Suprapubic skin (tissue), 4 donors: ENCODE measurements at places on chromosomes 11 and 22. TPM values are rescaled to one million over a fixed set of nuclear protein-coding genes. Genes with fewer than 3 reads are reported as not detected.

DNA sequence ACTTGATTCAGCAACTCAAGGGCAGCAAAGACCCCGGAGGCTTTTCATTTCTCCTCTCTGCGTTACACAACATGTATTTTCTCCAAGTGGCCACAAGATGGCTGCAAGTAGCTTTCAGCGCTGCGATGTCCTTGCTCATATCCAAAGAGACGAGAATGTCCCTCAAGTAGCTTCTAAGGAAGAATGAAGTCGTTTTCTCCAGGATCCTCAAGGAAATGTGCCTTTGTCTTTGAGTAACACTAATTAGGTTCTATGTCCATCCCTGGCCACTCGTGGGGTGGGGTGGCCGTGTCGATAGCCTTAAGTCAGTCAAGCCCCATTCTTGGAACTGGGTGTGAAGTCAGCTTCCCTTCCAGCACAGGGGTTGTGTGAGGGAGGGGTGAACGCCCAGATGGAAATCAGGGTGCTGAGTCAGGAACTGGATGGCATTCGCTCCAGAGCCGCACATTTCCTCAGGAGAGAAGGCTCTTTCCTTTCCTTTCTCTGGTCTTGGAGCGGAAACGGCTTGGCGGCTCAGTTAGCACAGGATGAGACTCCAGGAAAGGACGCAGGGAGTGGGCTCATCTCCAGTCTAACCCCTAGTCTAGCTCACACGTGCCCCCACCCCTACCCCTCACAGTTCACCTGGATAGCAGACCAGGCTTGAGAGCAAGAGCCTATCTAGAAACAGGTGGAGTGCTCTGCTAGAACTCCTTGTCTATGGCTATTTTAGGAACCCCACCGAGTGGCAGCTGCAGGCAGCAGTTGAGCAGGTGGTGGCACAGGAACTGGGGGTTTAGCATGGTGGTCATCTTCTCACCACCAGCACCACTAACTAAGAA, 44.3 kb downstream of the NNMT start:
- DNase-seq, result peak; percentile 77
- peak overlapping the region; percentile 35 for H3K4me3 ChIP-seq
- H3K36me3 ChIP-seq, result no peaks in the 10 kb centered on the region
- H3K4me1 ChIP-seq, result peaks cover 11% of the 10 kb centered on the region
- peak overlapping the region; percentile 40 for H3K27ac ChIP-seq

- no peak overlapping the region for H3K27ac ChIP-seq
- no peak overlapping the region for H3K4me3 ChIP-seq
- H3K4me1 ChIP-seq, result peaks cover 40% of the 10 kb centered on the region
- no peaks in the 10 kb centered on the region for H3K27me3 ChIP-seq
- peaks cover 28% of the 10 kb centered on the region for H3K36me3 ChIP-seq
- DNase-seq, result no peak
Measured at GRCh38 chr11:78074756-78075155, 4.9 kb downstream of the NDUFC2 start.

GRCh38 chr11:118896921-118897591, 13.4 kb downstream of the CXCR5 start:
- H3K4me3 ChIP-seq, result no peak overlapping the region
- no peaks in the 10 kb centered on the region for H3K27me3 ChIP-seq
- peaks cover 59% of the 10 kb centered on the region for H3K36me3 ChIP-seq
- H3K4me1 ChIP-seq, result no peaks in the 10 kb centered on the region

DNA sequence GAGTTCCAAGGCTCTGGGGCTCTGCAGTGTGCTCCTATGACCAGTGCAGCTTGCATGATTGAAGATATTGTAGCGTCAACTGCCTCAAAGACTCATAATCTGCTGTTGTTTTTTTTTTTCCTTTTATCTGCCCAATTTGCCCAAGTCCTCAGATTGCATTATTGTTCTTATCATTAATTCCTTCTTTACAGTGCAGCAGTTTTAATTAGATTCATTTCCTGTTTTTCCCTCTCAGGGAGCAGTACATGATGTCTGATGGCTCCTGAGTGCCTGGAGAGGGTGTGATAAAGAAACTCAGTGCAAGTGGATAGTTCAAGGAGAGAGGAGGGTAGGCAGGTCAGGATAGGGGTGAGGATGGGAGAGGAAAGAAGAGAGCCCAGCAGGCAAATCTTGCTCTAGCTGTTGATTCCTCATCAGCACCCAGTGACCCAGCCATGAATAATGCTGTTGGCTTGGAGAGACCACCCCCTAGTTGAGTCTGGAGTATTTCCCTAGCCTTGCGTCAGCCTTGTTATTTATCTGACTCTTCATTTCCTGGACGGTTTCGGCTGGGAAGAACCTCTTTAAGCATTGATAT, 219.6 kb upstream of the SESN3 start:
- H3K4me1 ChIP-seq, result peaks cover 31% of the 10 kb centered on the region
- no peak overlapping the region for H3K4me3 ChIP-seq
- H3K36me3 ChIP-seq, result no peaks in the 10 kb centered on the region
- DNase-seq, result no peak
- no peaks in the 10 kb centered on the region for H3K27me3 ChIP-seq

DNA sequence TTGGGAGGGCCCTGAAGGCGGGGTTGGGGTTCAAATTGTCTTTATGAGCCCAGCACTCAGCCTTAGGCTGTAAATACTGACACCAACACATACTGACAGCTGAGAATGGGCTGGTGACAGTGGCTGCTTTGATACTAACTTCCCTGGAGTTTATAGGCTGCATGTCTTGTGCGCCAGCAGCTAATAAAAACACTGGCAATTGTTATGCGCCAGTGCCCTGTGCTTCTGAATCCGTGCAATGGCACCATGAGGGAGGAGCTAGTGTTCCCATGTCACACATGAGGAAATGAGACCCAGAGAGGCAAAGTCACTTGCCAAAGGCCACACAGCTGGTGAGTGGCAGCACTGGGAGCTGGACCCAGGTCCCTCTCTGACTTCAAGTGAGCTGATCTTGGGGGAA, 23.8 kb downstream of the SHISAL1 start:
- no peaks in the 10 kb centered on the region for H3K4me1 ChIP-seq
- no peak overlapping the region for H3K27ac ChIP-seq
- no peak overlapping the region for H3K4me3 ChIP-seq
- DNase-seq, result no peak
- H3K36me3 ChIP-seq, result no peaks in the 10 kb centered on the region

DNA sequence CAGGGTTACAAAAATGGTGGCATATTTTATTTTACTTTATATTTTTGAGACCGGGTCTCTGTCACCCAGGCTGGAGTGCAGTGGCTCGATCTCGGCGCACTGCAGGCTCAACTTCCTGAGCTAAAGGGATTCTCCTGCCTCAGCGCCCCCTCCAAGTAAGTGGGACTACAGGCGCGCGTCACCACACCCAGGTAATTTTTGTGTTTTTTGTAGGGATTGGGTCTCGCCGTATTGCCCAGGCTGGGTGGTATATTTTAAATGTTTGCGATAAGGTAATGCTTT, 652 bp upstream of the FOSL1 start:
- no peaks in the 10 kb centered on the region for H3K27me3 ChIP-seq
- peaks cover 26% of the 10 kb centered on the region for H3K4me1 ChIP-seq
- H3K27ac ChIP-seq, result peak overlapping the region; percentile 73
- peak overlapping the region; percentile 75 for H3K4me3 ChIP-seq

DNA sequence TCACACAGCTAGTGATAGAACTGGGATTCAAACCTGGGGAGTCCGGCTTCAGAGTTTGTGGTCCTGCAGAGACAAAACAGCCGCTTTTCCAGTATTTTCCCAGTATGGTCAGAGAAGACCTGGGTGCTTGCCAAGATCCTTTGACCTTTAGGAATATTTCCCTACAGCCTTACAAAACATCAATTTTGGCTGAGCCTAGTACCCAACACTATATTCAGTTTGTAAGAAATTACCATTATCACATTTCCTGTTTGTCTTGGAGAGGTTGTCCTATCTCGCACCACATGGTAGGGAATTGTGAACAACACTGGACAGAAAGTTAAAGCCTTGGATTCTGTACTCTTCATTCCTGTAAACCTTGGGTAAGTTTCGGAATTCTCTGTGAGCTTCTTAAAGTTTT, 10.7 kb upstream of the NEU3 start:
- H3K27ac ChIP-seq, result no peak overlapping the region
- H3K4me3 ChIP-seq, result no peak overlapping the region
- H3K36me3 ChIP-seq, result peaks cover 65% of the 10 kb centered on the region
- DNase-seq, result no peak
- no peaks in the 10 kb centered on the region for H3K27me3 ChIP-seq

GRCh38 chr11:5071799-5072198, 2.4 kb downstream of the OR52E1 start:
- H3K36me3 ChIP-seq, result no peaks in the 10 kb centered on the region
- H3K4me1 ChIP-seq, result no peaks in the 10 kb centered on the region
- H3K27ac ChIP-seq, result no peak overlapping the region

DNA sequence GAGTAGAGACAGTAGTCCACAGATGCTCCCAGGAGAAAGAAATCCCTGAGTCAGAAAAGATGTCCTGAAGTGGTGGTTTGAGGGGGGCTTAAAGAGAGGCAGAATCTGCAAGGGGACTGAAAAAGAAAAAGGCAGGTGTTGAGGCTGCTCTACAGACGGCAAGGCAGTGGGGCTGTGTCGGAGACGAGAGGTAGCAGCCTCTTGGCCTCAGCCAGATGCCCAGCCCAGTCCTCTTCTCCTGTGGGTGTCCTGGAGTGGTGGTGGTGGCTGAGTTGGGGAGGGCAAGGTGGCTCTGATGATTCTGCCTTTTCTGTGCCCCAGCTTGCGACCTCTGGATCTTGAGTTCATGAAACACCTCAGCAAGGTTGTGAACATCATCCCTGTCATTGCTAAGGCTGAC, 9.3 kb upstream of the WBP2NL start:
- H3K4me3 ChIP-seq, result no peak overlapping the region
- no peaks in the 10 kb centered on the region for H3K4me1 ChIP-seq
- no peak overlapping the region for H3K27ac ChIP-seq
- peak; percentile 37 for DNase-seq

DNA sequence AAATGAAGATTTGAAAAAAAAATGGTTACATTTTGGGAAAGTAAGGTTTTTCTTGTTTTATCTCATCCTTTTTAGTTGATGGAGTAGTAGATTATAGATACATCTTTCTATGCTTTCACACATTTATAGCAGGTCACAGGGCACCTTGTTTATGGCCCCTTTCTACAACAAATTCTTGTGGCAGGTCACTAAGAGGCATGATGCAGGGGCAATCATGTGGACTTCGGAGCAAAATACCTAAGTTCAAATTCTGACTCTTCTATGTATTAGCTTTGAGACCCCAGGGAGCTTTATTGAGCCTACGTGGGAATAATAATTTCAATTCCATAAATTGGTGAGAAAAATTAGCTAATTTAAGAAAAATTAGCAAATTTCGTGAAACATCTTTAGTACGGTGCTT, 177.4 kb downstream of the DSCAML1 start:
- H3K27me3 ChIP-seq, result peaks cover 14% of the 10 kb centered on the region
- no peaks in the 10 kb centered on the region for H3K36me3 ChIP-seq
- DNase-seq, result no peak
- H3K4me1 ChIP-seq, result no peaks in the 10 kb centered on the region
- no peak overlapping the region for H3K27ac ChIP-seq

GRCh38 chr22:17218341-17218740, 894 bp downstream of the ADA2 start:
- no peak overlapping the region for H3K27ac ChIP-seq
- no peaks in the 10 kb centered on the region for H3K4me1 ChIP-seq
- H3K36me3 ChIP-seq, result no peaks in the 10 kb centered on the region
- H3K4me3 ChIP-seq, result peak overlapping the region; percentile 8

DNA sequence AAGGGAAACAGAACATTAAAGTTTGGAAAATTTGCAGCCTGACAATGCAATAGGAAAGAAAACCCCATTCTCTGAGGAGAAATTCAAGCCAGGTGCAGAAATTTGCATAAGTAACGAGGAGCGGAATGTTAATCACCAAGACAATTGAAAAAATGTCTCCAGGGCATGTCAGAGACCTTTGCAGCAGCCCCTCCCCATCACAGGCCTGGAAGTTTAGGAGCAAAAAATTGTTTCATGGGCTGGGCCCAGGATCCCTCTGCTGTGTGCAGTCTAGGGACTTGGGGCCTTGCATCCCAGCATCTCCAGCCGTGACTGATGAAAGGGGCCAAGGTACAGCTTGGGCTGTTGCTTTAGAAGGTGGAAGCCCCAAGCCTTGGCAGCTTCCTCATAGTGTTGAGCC, 780.2 kb downstream of the LRRC4C start:
- no peak for DNase-seq
- H3K4me3 ChIP-seq, result no peak overlapping the region
- H3K27ac ChIP-seq, result no peak overlapping the region
- no peaks in the 10 kb centered on the region for H3K36me3 ChIP-seq

- no peak overlapping the region for H3K4me3 ChIP-seq
- no peaks in the 10 kb centered on the region for H3K36me3 ChIP-seq
- no peaks in the 10 kb centered on the region for H3K27me3 ChIP-seq
- H3K4me1 ChIP-seq, result no peaks in the 10 kb centered on the region
- H3K27ac ChIP-seq, result no peak overlapping the region
- DNase-seq, result no peak
Measured at GRCh38 chr22:38327805-38328204, 10.6 kb upstream of the CSNK1E start.

- no peak overlapping the region for H3K4me3 ChIP-seq
- no peaks in the 10 kb centered on the region for H3K4me1 ChIP-seq
- no peaks in the 10 kb centered on the region for H3K36me3 ChIP-seq
- peaks cover 2% of the 10 kb centered on the region for H3K27me3 ChIP-seq
- no peak for DNase-seq
Measured at GRCh38 chr11:114273071-114273470, 23.1 kb upstream of the NNMT start.

GRCh38 chr22:37526376-37526775, 7.2 kb upstream of the CARD10 start:
- H3K27ac ChIP-seq, result no peak overlapping the region
- no peak overlapping the region for H3K4me3 ChIP-seq
- H3K4me1 ChIP-seq, result peaks cover 22% of the 10 kb centered on the region
- H3K27me3 ChIP-seq, result no peaks in the 10 kb centered on the region

- DNase-seq, result no peak
- H3K4me3 ChIP-seq, result no peak overlapping the region
- H3K27me3 ChIP-seq, result no peaks in the 10 kb centered on the region
- no peaks in the 10 kb centered on the region for H3K4me1 ChIP-seq
Measured at GRCh38 chr11:34679681-34680080, 58.8 kb downstream of the EHF start.

DNA sequence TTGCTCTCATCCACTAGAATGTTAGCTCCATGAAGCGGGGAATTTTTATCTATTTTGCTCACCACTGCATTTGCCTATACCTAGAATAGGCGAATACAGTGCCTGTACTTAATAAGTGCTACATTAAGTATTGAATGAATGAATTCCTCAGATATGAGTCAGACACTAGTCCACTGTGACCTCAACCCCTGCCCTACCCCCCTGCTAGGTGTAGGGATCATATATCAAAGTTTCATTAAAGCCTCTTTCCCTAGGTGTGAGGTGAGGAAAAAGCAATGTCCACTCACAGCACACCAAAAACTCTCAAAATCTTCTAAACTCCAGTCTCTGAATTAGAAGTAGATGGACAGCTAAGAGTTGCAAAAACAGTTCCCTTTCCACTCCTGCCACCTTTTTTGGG, 9.8 kb upstream of the PSMA1 start:
- H3K4me1 ChIP-seq, result no peaks in the 10 kb centered on the region
- no peaks in the 10 kb centered on the region for H3K36me3 ChIP-seq
- H3K27me3 ChIP-seq, result no peaks in the 10 kb centered on the region
- no peak overlapping the region for H3K27ac ChIP-seq
- no peak overlapping the region for H3K4me3 ChIP-seq

GRCh38 chr11:27440090-27440489, 32.5 kb downstream of the LGR4 start:
- no peaks in the 10 kb centered on the region for H3K36me3 ChIP-seq
- H3K4me3 ChIP-seq, result no peak overlapping the region
- H3K27ac ChIP-seq, result no peak overlapping the region
- no peak for DNase-seq
- peaks cover 19% of the 10 kb centered on the region for H3K4me1 ChIP-seq

- peaks cover 47% of the 10 kb centered on the region for H3K36me3 ChIP-seq
- H3K27ac ChIP-seq, result no peak overlapping the region
- H3K4me3 ChIP-seq, result no peak overlapping the region
Measured at GRCh38 chr22:24588381-24588756, 4.5 kb downstream of the LRRC75B start.

KIF18A gene
- 3.3 TPM for total RNA-seq

IL18BP gene
- 18.6 TPM for total RNA-seq

KIRREL3 gene
- total RNA-seq, result not detected

DEPDC7 gene
- 3.7 TPM for total RNA-seq

C11orf52 gene
- 10.4 TPM for total RNA-seq

OR10V1 gene
- not detected for total RNA-seq
